LNCaP clone FGC (cell line): ENCODE measurements at places on chromosomes 7 and 10.

- no peak for DNase-seq
These were observed 17.3 kb downstream of the IL2RA start for GRCh38 chr10:6044751-6045313.

GRCh38 chr10:43921881-43922280, 273.2 kb upstream of the ZNF32 start:
- DNase-seq = no peak

- DNase-seq = peak; percentile 35
These were observed 101.1 kb downstream of the TNS3 start for GRCh38 chr7:47480576-47481538.

DNA sequence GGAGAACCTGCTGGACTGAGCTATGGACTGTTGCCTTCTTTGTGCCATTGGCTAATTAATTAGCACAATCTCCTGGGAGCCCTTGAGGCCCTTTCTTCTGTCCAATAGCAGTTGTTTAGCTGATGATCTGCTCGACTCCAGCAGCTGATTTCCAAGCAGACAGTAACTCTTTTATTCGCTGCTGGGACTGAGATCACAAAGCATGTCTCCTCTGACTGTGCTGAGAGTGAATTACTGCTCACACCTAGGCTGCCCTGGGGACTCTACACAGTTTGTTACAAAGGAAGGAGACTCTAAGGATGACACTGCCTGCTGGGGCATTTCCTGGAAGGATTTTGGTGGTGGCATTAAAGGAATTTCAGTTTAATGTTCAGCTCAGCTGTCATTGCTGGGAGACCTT, 31.4 kb downstream of the CASP7 start:
- DNase-seq = no peak

DNA sequence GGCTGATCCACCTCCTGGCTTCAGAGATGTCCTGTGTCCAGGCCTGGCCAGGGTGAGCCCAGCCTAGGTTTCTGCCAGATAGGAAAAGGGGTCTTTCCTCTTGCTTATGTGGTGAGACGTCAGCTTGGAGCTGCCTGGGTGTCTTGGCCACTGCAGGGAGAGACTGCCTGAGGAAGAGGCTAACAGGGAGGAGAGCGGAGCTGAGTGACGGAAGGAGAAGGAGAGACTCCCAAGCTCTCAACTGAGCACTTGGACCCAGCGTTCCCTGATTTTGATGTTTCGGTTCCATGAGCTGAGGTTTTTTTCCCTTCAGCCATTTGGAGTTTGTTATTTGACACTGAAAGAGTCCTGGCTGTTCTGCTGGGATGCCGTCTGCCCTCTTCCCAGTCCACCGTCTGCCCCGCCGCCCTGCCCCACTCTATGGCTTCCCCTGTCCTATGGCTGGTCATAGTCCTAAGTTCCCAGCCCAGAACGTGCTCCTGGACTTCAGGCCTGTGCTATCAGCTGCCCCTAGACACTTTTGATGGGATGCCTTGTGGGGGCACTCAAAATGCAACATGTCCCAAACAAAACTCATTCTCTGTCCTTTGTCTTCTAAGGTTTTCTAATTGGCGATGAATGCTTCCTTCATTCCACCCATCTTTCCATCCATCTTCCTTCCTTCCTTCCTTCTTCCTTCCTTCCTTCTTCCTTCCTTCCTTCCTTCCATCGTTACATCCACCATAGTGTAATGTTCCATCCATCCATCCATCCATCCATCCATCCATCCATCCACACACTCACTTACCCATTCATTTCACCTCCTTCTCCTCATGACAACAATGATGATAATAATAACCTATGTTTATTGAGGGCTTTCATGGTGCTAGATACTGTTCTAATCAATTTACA, 20.3 kb upstream of the PCBD1 start:
- DNase-seq = no peak

DNA sequence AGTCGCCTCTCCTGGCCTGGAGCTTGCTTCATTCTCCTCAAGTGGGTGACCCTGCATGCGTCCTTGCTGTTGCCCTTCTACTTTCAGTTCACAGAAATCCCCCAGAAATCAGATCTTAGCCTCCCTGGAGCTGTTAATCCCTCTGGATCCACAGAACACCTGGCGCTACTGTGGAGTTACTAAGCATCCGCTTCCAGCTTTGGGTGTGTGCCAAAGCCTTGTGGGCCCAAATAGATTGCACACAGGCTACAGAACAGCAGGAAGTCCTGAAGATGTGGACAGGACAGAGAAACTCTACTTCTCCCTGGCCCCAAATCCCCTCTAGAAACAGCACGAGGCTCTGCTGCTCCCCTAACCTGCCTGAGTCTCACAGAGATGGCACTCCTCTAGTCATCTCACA, 36.6 kb upstream of the PDLIM1 start:
- no peak for DNase-seq

DNA sequence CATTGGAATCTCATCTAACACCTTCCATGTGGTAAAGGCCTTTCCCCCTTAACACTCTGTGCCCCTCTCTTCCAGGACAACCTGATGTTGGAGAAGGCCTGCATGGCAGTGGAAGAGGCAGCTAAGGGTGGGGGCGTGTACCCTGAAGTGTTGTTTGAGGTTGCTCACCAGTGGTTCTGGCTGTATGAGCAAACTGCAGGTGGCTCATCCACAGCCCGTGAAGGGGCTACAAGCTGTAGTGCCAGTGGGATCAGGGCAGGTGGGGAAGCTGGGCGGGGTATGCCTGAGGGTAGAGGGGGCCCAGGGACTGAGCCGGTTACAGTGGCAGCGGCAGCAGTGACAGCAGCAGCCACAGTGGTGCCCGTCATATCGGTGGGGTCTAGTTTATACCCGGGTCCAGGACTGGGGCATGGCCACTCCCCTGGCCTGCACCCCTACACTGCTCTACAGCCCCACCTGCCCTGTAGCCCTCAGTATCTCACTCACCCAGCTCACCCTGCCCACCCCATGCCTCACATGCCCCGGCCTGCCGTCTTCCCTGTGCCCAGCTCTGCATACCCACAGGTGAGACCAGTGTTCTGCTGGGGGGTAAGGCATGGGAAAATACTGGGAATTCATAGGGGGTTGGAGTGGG, 12.4 kb downstream of the NDST2 start:
- no peak for DNase-seq

GRCh38 chr7:26443751-26444150, 152.1 kb downstream of the SNX10 start:
- DNase-seq = no peak

DNA sequence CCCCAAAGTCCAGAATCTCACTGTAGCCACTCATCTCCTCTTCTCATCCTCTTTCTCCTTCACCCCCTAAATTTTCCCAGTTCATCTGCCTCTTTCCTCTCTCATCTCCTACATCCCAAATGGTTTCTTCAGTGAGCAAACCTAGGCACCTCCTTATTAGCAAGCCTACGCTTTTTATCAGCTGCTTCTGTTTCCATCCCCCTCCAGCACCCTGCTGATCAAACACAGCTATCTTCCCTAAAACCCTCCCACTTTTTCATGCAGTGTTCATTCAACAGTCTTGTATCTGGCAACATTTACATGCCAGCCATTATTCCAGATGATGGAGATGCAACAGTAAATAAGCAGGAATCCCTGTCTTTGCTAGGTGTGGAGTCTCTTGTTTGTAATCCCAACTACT, 3.3 kb upstream of the ABRAXAS2 start:
- DNase-seq = no peak

GRCh38 chr10:62199584-62199983, 69.1 kb downstream of the RTKN2 start:
- no peak for DNase-seq

GRCh38 chr10:107160866-107161265, 3.6 kb downstream of the SORCS1 start:
- DNase-seq = no peak

GRCh38 chr10:29144126-29144525, 144.7 kb upstream of the LYZL1 start:
- no peak for DNase-seq

DNA sequence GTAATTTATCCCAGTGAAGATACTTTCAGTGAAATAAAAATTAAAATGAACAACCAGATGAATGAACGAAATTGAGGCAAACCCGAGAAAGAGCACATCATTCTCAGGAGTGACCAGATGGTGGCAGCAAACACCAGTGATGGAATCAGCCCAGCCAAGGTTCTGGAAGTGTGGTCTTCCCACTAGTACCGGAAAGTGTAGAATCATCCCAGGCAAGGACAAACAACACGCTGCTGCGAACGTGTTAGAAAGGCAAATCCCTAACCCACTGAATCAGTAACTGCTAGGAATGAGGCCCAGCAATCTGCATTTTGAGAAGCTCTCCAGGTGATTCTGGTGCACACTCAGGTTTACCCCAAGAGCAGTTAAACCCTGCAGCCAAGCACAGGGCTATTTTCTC, 15.5 kb upstream of the SLC18A3 start:
- peak; percentile 28 for DNase-seq

DNA sequence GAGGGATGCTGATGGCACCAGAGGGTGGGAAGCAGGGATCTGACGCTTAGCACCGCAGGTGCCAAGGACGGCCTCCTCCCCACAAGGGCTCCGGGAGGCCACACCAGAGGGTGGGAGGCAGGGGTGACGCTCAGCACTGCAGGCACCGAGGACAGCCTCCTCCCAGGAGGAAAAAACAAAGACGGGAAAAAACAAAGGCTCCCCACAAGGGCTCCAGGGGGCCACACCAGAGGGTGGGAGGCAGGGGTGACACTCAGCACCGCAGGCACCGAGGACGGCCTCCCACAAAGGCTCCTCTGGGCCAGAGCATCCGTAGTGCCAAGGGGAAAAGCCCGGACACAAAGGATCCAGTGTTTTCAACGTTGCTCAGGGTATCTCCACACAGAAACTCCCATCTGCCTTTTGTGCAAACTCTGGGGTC, 25.6 kb downstream of the DIP2C start:
- DNase-seq = no peak

DNA sequence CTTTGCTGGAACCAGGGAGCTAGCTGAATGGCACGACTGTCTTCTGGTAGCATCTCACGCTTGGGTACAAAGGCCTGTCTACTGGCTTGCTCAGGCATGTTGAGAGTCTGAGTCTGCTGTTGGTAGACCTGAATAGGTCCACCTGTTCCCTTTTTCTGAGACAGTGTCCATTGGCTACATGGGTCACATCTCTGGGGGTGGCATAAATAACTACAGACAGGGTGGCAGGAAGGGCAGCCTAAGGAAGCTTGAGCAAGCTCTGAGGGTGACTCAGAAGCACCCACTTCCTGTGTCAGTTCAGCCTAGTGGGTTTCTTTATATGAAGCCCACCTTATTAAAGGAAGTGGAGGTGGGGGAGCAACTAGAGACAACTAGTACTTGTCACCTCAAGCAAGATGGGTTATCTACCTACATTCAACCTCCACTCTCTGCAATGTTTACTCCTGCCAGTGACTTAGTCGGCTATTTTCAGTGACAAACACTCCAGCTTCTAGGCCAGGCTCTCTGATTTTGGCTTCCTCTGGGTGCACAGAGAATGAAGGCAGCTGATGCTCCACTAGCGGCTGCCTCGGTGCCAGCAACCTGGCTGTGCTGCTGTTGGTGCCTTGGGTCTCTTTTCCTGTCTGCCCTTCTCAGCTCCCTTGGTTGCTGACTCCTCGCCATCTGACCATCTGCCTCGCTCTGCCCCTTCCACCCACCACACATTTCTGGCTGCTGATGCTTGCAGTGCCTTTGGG, 5.7 kb upstream of the ZYX start:
- no peak for DNase-seq

- no peak for DNase-seq
These were observed 6.0 kb downstream of the PAX2 start for GRCh38 chr10:100751211-100751933.

GRCh38 chr10:93077860-93078337, 4.2 kb downstream of the CYP26A1 start:
- no peak for DNase-seq

- no peak for DNase-seq
These were observed 102.4 kb downstream of the SLIT1 start for GRCh38 chr10:97083228-97083829.

DNA sequence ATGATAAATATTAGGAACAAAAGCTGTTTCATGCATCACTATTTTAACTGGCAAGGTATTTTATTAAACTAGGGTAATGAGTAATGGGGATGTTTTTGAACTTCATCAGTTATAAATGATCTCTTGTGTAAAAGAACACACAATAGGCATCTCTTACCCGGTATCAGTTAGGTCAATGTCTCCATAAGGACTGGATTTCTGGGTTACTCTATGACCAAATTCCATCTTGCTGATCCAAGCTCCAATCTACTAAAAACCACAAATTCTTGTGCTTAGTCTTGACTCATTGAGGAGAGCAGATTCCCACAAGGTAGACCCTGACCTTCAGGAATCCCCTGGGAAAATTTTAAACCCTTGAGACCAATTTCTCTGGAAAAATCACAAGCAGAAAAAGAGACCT, 1167.7 kb downstream of the XPNPEP1 start:
- no peak for DNase-seq

DNA sequence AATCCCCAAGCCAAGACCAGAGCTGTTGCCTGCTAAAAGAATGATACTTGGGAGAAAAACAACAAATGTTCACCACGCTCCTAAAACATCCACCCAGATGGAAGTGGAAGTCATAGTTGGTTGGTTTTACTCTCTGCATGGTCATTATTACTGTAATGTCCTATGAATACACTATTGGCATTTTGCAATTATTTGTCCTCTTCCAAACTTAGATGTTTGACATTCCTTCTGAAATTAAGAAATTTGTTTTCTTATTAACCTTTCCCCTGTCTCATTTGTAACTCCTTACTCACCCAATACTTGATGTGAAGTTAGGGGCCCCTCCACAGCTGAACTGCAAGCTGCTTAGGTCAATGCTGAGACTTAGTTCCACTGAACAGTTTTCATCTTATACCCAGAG, 383.3 kb downstream of the INHBA start:
- no peak for DNase-seq

GRCh38 chr10:31490858-31491504, 172.0 kb downstream of the ZEB1 start:
- DNase-seq = no peak

GRCh38 chr7:92834507-92835260, 1.7 kb downstream of the CDK6 start:
- DNase-seq = no peak

- peak; percentile 67 for DNase-seq
These were observed 42.5 kb downstream of the STK32C start for GRCh38 chr10:132264966-132265889.

- no peak for DNase-seq
These were observed 225.4 kb downstream of the TCERG1L start for GRCh38 chr10:131086094-131086493.

DNA sequence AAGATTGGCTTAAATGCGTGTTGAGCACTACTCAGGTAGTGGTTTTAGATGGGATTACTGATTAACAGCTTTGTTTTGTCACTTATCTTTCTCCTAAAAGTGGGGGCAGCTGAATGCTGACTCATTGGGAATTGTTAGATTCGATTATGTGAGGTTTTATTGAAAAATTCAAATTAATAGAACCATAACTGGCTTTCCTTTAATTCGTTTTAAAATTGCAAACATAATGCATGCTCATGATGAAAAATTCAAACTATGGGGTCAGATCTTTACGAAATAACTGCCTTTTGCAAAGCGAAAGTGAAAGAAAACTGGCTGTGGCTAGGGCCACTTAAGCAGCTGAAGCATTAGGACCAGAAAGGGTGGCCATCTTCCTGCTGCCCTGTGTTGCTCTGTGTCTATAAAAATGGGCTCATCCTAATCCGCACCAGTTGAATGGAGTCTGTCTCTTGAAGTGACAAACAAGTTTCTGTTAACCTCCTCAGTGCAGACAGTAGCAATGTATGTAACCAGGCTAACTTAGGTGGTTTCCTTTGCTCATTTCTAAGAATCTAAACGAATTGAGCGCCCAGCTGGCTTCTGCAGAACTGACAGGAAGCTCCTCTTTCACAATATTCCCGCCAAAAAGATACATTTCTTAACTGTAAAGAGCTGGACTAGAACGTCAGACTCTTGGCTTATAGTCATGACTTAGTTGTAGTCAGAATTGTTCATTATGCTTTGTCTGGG, 27.8 kb downstream of the DENND10 start:
- no peak for DNase-seq

- DNase-seq = no peak
These were observed 317.5 kb downstream of the DNAJB6 start for GRCh38 chr7:157654350-157654749.
